Activated naive CD4-positive, alpha-beta T cell treated with anti-CD3 and anti-CD28 coated beads, Interleukin-2, amount 50 U/mL, for 72 hours (primary cell): ENCODE measurements at places on chromosomes 5 and 9. TPM values are rescaled to one million over a fixed set of nuclear protein-coding genes. Genes with fewer than 3 reads are reported as not detected.
A peak's percentile ranks its signal among the peaks of the same experiment; 100 is the strongest.

FOXD4L5 gene
- total RNA-seq = 0.16 TPM

GRCh38 chr5:115542086-115542485, 2.5 kb downstream of the FEM1C start:
- DNase-seq = no peak

SPATA31C1 gene
- total RNA-seq = not detected

STX17 gene
- 27.9 TPM for total RNA-seq

RLN2 gene
- total RNA-seq = 4.6 TPM

GRCh38 chr5:132677191-132677590, 3.4 kb downstream of the IL4 start:
- peak; percentile 34 for DNase-seq

- no peak for DNase-seq
These were observed 34.9 kb downstream of the LURAP1L start for GRCh38 chr9:12809720-12810119.

GPSM1 gene
- 8.5 TPM for total RNA-seq

GRCh38 chr9:113486327-113486726, 22.8 kb downstream of the RGS3 start:
- DNase-seq = no peak

DNA sequence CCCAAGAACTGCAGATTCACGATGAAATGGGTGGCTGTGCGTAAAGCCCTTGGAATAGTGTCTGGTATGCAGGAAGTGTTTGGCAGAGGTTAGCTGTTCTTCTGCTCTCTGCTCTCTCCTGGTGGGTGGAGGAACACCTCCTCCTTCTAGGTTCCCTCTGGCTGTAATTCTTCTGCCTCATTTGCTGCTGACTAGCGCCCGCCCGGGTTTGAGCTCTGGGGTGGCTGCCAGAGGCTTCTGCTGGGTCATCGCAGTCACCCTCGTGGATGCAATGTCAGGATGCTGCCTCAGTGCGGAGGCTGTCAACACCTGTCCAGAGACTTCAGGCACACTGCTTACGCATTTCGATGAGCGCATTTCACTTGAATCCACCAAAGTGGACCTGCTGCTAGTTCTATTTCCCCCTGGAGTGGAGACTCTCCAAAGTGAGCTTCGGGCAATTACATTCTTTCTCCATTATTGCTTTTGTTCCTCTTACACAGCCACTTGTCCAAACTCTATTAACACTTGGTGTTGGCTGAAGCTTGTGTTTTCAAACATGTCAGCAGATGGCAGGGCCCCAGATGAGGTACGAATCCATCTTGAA, 11.7 kb downstream of the DOCK2 start:
- DNase-seq = no peak

GRCh38 chr5:115297031-115297430, 577 bp upstream of the CCDC112 start:
- DNase-seq = no peak

- no peak for DNase-seq
These were observed 81.8 kb downstream of the TRIM36 start for GRCh38 chr5:115087951-115088350.

NUDCD2 gene
- total RNA-seq = 63.0 TPM

PRR16 gene
- not detected for total RNA-seq

COL5A1 gene
- 0.18 TPM for total RNA-seq

DNA sequence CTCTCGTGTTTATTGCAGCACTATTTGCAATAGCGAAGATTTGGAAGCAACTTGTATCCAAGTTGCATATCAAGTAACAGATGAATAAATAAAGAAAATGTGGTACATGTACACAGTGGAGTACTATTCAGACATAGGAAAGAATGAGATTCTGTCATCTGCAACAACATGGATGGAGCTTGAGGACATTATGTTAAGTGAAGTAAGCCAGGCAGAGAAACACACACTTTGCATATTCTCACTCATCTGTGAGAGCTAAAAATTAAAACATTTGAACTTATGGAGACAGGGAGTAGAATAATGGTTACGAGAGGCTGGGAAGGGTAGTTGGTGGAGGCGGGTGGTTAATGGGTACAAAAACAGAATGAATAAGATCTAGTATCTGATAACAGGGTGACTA, 56.3 kb downstream of the COX7C start:
- no peak for DNase-seq

TRPM6 gene
- total RNA-seq = 0.31 TPM

BTNL3 gene
- total RNA-seq = not detected

PLPPR1 gene
- not detected for total RNA-seq

- DNase-seq = no peak
These were observed 275.7 kb downstream of the CSNK1G3 start for GRCh38 chr5:123787635-123788034.

NR5A1 gene
- total RNA-seq = not detected

GRCh38 chr5:18959535-18959934, 1028.5 kb downstream of the CDH18 start:
- DNase-seq = no peak
